ENCODE measurements at places on chromosomes 2 and 18.

DNA sequence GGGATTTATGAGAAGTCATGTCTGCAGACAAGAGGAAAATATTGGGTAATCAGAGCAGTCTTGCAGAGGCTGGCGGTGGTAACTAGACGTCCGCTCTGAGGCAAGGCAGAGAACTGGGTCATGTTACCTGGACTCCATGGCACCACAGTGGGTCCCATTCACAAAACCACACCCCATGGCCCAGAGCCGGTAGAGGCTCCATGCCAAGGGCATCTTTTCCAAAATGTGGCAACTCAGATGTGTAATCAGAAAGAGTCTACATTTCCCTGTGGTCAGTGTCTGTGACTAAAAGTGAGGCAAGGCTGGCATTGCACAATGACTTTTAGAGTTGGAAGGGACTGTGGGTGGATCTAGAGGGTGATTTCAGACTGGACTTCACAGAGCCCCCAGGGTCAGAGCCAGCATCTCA lies 113.1 kb downstream of the MREG start:
- H3K4me1 ChIP-seq: peaks cover 6% of the 10 kb centered on the region
- H3K27ac ChIP-seq: no peak overlapping the region
- DNase-seq: no peak

GRCh38 chr2:15492773-15493325 lies 68.3 kb downstream of the NBAS start:
- no peak overlapping the region for H3K4me3 ChIP-seq
- H3K27me3 ChIP-seq: no peaks in the 10 kb centered on the region
- H3K27ac ChIP-seq: no peak overlapping the region
- no peak for DNase-seq

DNA sequence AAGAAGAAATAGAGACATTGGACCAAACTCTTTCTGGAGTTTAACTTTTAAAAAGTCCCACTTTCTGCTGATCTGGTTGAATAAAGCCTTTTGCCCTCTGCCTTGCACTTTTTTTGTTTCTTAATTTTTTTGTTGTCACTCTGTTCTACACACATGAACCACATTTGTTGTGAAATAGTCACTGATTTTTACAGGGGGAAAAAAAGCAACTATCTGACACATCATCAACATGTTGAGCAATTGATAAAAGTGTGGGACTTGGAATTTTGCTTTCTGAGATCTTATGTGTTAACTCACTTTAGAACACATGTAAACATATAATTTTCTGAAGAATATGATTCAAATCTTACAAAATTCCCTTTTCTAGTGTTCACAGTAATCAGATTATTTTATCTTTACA lies 414.8 kb upstream of the FIGN start:
- no peak overlapping the region for H3K4me3 ChIP-seq
- H3K27me3 ChIP-seq: no peaks in the 10 kb centered on the region
- H3K27ac ChIP-seq: no peak overlapping the region
- no peak for DNase-seq

DNA sequence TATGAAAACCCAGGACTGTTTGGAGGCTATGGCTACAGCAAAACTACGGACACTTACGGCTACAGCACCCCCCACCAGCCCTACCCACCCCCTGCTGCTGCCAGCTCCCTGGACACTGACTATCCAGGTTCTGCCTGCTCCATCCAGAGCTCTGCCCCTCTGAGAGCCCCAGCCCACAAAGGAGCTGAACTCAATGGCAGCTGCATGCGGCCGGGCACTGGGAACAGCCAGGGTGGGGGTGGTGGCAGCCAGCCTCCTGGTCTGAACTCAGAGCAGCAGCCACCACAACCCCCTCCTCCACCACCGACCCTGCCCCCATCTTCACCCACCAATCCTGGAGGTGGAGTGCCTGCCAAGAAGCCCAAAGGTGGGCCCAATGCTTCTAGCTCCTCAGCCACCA lies 12.1 kb downstream of the HOXD3 start:
- H3K4me1 ChIP-seq: no peaks in the 10 kb centered on the region
- no peak for DNase-seq
- peaks cover 3% of the 10 kb centered on the region for H3K36me3 ChIP-seq

GRCh38 chr18:11470941-11471340 lies 138.5 kb upstream of the SLC35G4 start:
- DNase-seq: no peak
- H3K27me3 ChIP-seq: peaks cover 16% of the 10 kb centered on the region
- H3K4me1 ChIP-seq: no peaks in the 10 kb centered on the region
- H3K4me3 ChIP-seq: no peak overlapping the region

DNA sequence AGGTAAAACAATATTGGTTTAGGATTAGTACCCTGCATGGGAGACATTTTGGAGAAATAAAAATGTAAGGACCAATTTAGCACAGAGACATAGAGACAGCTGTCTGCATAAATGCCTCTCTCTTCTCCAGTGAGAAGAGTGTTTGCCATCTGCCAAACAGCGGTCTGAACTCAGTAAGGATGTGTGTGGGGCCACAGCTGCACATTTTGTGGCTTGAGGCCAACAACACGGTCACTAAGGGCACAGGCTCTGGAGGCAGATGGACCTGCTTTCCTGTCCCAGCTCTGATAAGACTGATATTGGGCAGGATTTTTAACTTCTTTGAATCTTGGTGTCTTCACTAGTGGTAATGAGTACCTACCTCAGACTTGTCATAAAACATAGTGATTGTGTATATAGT lies 10.2 kb downstream of the ZBTB14 start:
- no peak overlapping the region for H3K27ac ChIP-seq
- no peak for DNase-seq
- H3K36me3 ChIP-seq: peaks cover 2% of the 10 kb centered on the region
- H3K27me3 ChIP-seq: no peaks in the 10 kb centered on the region
- H3K4me3 ChIP-seq: no peak overlapping the region

DNA sequence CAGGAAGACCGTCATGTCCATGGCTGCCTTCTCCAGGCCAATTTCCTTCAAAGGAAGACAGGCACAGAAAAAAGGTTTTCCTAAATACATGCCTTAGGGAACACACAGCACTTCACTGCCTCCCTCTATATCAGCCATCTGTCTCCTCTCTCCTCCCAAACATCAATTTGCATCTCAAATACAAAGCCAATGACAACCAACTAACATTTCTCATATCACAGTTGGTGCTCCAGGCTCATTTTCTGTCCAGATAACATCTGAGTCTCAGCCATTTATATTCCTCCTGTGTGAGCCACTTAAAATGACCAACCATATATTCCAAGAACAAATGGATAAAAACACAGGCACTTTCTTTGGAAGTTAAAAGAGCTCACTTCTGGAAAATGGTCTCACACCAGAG lies 62.5 kb upstream of the ACAA2 start:
- no peaks in the 10 kb centered on the region for H3K4me1 ChIP-seq
- peaks cover 55% of the 10 kb centered on the region for H3K27me3 ChIP-seq
- no peak overlapping the region for H3K27ac ChIP-seq
- H3K36me3 ChIP-seq: peaks cover 2% of the 10 kb centered on the region
- DNase-seq: no peak
- no peak overlapping the region for H3K4me3 ChIP-seq

GRCh38 chr2:24970483-24971285 lies 1.1 kb downstream of the DNAJC27 start:
- H3K36me3 ChIP-seq: peaks cover 9% of the 10 kb centered on the region
- H3K27me3 ChIP-seq: no peaks in the 10 kb centered on the region
- peaks cover 21% of the 10 kb centered on the region for H3K4me1 ChIP-seq

Data from T-helper 17 cell (primary cell).